ENCODE measurements at places on chromosomes 2 and 18. TPM values are rescaled to one million over a fixed set of nuclear protein-coding genes. Genes with fewer than 3 reads are reported as not detected.

MGAT4A gene
- not detected for total RNA-seq

MC5R gene
- not detected for total RNA-seq

ESCO1 gene
- 11.1 TPM for total RNA-seq

PRKAG3 gene
- not detected for total RNA-seq

DSG4 gene
- total RNA-seq, result not detected

KCNJ3 gene
- total RNA-seq, result not detected

ITPRIPL1 gene
- 1.8 TPM for total RNA-seq

DRC1 gene
- not detected for total RNA-seq

ERBB4 gene
- total RNA-seq, result under 0.01 TPM

TMEM18 gene
- total RNA-seq, result 12.9 TPM

REG1B gene
- not detected for total RNA-seq

RETREG2 gene
- 55.9 TPM for total RNA-seq

LOXL3 gene
- 2.2 TPM for total RNA-seq

SERPINB4 gene
- under 0.01 TPM for total RNA-seq

SLC20A1 gene
- total RNA-seq, result 160 TPM

POTEJ gene
- not detected for total RNA-seq

KCNG2 gene
- total RNA-seq, result not detected

SERPINB10 gene
- 0.20 TPM for total RNA-seq

CFC1B gene
- not detected for total RNA-seq

SPP2 gene
- total RNA-seq, result not detected

APLF gene
- 4.0 TPM for total RNA-seq

C2orf81 gene
- 0.98 TPM for total RNA-seq

ZDBF2 gene
- total RNA-seq, result 7.0 TPM

RSAD2 gene
- total RNA-seq, result 0.37 TPM
